ENCODE measurements at places on chromosomes 3 and 15.

GRCh38 chr15:62050115-62050514 is 10.1 kb downstream of the VPS13C start:
- no peak for DNase-seq

GRCh38 chr15:98683831-98684230 is 35.5 kb downstream of the IGF1R start:
- no peak for DNase-seq

- DNase-seq: no peak
Observed at GRCh38 chr15:71752604-71753289, 57.6 kb upstream of the NR2E3 start.

DNA sequence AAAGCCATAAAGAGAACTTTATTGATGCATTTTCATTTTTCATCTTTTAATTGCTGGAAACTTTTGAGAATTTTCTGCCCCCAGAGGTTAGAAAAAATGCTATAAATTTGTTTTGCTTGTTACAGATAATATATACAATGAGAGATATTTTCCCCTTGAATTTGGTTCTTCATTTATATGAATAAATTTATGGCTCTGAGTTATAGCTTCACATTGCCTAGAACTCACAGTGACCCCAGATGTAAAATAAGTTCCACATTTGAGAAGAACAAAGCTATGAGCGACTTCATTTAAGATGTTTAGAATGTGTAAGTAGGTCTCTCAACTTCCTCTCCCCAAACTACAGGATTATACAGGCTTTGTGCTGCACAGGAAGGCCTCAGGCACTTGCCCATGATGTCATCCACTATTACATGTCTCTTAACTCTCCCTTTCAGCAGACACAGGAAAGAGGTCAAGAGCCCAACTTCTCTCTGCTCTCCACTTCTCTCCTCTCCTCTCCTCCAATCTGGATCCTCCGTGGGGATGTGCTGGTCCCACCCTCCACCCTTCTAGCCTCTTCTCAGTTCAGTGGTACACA is 92.8 kb downstream of the DUT start:
- no peak for DNase-seq

GRCh38 chr3:46419816-46420215 is 12.8 kb downstream of the CCRL2 start:
- DNase-seq: no peak

- DNase-seq: no peak
Observed at GRCh38 chr3:120113128-120114116, 19.2 kb upstream of the GSK3B start.

GRCh38 chr15:50873935-50874361 is 34.5 kb upstream of the AP4E1 start:
- DNase-seq: no peak

GRCh38 chr3:44074181-44074580 is 167.5 kb upstream of the TOPAZ1 start:
- no peak for DNase-seq

DNA sequence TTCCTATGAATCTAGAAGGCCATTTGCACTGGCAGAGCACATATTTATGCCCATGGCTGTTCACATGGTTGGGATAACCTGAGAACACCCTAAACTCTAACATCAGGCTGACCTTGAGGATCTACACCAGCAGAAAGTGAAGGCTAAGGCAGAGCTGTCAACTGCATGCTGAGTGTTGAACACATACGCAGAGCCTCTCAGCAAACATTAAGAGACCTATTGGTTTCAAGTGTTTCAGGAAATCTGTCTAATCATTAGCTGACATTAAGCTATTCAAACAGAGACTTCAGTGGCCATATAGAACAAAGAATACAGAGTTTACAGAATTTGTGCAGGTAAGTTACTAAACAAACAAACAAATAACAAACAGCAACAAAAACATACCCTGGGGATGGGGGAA is 16.1 kb upstream of the SEC61A1 start:
- DNase-seq: no peak

- peak; percentile 26 for DNase-seq
Observed at GRCh38 chr15:57732526-57733331, 26.2 kb downstream of the POLR2M start.

DNA sequence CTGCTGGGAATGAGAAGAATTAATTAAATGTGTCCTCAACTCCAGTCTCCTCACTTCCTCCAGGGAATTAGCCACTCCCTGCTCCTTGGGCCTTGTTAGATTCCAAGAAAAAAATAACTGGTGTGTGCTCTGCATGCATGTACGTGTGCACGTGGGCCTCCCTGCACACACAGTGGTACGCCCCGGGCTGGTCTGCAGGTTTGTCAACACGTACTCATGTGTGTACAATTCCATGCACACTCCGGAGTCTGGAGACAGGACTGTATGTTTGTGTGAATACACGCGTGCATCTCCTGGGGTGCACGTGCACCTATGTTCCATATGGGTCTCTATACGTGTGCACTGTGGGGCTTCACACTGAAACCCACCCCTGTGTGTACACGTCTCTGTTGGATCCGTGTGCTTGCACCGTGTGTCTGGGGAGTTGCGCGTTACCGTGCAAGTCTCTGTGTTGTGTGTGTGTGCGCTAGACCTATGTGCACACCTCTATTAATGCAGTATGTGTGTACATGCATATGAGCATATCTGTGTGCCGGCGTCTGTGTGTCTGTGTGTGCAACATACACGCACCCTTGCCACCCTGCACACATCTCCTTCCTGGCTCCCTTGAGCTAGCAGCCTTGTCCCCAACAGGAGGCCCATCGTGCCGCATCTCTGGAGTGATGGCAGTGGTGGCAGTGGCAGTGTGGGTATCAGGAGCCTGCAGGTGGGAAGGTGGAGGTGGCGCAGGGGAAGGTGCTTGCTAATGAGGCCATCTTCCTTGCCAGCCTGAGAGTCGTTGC is 210.1 kb downstream of the TBC1D2B start:
- DNase-seq: no peak

GRCh38 chr3:131193641-131194238 is 167.1 kb downstream of the NEK11 start:
- no peak for DNase-seq

DNA sequence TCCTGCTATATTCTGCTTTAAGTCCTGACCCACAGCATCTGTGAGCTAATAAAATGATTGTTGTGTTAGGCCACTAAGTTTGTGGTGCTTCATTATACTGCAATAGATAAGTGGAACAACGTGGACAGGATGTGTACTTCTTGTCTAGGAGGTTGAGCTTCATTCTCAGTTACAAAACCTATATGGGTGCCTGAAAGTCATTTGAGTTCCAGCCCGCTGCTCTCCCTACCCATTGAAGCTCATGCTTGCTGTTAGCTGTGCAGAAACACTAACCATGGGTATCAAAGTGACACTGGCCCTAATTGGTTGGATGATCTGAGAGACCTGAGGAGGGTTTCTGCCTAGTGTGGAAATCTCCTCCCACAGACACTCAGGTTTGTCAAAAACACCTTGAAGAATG is 357.2 kb downstream of the PDCD6IP start:
- no peak for DNase-seq

- DNase-seq: no peak
Observed at GRCh38 chr3:108021131-108021530, 69.7 kb downstream of the CD47 start.

DNA sequence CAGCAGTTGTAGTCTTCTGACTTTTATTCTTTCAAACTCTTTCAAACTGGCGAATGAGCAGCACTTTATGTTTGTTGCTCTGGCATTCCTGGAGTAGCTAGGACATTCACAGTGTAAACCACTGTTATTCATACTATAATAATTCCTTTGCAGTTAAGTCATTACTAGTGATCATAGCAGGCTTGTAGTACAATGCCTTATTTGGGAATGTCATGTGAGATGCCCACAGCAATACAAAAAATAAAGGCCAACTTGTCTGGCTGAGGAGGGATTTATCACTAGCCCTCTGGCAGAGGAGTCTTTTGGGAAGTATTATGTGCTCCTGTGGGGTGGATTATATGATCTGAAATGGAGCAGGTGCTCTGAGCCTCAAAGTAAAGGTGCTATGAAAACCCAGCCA is 197.2 kb downstream of the VGLL3 start:
- no peak for DNase-seq

- no peak for DNase-seq
Observed at GRCh38 chr15:75354454-75354853, 7.6 kb downstream of the NEIL1 start.

- DNase-seq: peak; percentile 17
Observed at GRCh38 chr3:172201870-172202236, 162.5 kb downstream of the FNDC3B start.

GRCh38 chr3:32586356-32586755 is 15.7 kb upstream of the DYNC1LI1 start:
- no peak for DNase-seq

DNA sequence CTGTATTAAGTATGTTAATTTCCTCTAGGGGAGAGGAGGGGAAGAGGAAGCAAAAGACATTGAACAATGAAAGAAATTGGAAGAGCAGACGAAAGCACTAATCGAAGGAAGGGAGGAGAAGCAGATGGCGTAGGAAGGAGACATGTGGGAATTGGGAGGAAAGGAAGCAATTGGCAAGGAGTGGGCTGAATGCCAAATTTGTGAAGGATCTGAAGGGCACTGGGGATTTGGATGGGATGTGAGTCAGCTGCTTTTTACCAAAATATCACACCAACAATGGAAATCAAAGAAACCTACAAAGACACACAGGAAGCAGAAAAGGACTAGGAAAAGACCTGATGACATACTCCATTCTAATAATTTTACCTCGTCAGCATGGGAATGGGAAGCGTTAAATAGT is 1029.8 kb downstream of the ROBO1 start:
- DNase-seq: no peak

- no peak for DNase-seq
Observed at GRCh38 chr3:16102905-16103364, 71.5 kb upstream of the GALNT15 start.

GRCh38 chr3:134846911-134847317 is 51.9 kb downstream of the EPHB1 start:
- no peak for DNase-seq

- DNase-seq: no peak
Observed at GRCh38 chr15:101085311-101085700, 166.1 kb downstream of the LRRK1 start.

Data from CD4-positive, alpha-beta T cell treated with Interleukin-4 for 1 hour (primary cell).